NCI-H524 (cell line): ENCODE measurements at places on chromosomes 3 and 15.

- peak; percentile 48 for DNase-seq
Observed at GRCh38 chr3:141386611-141387111, 18.4 kb downstream of the ZBTB38 start.

DNA sequence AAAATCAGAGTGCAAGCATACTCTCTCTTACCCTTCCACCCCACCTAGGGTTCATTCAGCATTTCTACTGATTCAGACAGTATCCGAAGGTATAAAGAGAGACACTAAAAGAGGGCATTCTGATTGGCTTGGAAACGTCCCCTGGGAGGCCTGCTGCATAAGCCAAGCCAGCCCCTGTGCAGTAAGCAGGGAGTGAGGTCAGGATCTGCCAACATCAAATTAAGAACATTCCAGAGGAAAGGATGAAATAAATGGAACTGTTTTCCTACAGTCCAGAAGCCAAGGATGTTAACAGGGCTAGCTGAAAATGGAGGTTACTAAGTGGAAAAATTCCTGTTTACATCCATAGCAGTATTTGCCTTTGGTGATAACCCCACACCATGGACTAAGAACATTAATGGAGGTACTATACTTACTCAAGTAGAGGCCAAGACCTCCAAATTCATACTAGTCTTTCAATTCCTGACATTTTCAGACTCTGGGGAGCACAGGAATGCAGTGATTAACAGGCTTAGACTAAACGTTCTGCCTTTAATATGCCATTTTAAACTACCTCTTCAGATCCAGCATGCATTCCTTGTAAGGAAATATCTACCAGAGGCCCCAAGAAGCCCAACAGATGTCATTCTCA is 34.5 kb downstream of the NPTN start:
- no peak for DNase-seq

GRCh38 chr3:108076564-108076963 is 14.3 kb downstream of the CD47 start:
- no peak for DNase-seq

DNA sequence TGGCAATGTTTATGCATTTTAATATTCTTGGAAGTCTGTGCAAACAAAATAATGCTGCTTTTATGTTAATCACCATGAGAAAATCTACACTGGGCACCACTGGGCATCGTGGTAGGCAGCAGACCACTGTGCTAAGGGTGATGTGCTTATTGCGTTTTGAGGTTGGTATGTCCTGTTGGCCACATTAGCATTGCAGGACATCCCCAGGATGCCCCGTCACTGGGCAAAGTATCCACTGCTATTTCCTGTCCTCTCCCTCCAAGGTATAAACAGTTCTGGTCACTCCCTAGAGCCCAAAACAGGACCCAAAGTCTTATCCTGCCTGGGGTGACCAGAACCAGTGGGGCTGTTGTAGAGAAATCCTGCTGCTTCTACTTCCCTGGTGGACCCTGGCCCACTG is 284.2 kb upstream of the ROPN1 start:
- no peak for DNase-seq

GRCh38 chr3:141414800-141415462 is 46.6 kb downstream of the ZBTB38 start:
- DNase-seq: no peak

- no peak for DNase-seq
Observed at GRCh38 chr15:87578776-87579175, 677.8 kb downstream of the NTRK3 start.

- DNase-seq: no peak
Observed at GRCh38 chr15:98954411-98954810, 53.2 kb downstream of the PGPEP1L start.

GRCh38 chr3:52600258-52600657 is 63.9 kb downstream of the UQCC5 start:
- DNase-seq: no peak

GRCh38 chr3:193874997-193875593 is 260.9 kb upstream of the HES1 start:
- DNase-seq: no peak

- peak; percentile 98 for DNase-seq
Observed at GRCh38 chr3:151538456-151539393, 77.9 kb upstream of the IGSF10 start.

DNA sequence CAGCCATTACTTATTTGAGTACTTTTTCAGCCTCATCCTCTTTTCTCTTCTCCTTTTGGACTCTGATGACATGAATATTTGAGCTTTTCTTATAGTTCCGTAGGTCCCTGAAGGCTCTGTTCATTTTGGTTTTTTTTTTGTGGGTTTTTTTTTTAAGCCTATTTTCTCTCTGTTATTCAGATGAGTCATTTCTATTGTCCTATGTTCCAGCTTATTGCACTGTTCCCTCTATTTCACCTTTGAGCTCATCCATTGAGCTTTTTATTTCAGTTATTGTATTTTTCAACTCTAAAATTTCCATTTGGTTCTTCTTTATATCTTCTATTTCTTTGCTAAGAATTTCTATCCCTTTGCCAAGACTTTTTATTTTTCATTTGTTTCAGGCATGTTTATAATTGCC is 7.2 kb upstream of the MGLL start:
- no peak for DNase-seq

- DNase-seq: no peak
Observed at GRCh38 chr3:4067893-4068292, 235.3 kb upstream of the SETMAR start.

- no peak for DNase-seq
Observed at GRCh38 chr15:51348688-51349087, 7.2 kb downstream of the GLDN start.

DNA sequence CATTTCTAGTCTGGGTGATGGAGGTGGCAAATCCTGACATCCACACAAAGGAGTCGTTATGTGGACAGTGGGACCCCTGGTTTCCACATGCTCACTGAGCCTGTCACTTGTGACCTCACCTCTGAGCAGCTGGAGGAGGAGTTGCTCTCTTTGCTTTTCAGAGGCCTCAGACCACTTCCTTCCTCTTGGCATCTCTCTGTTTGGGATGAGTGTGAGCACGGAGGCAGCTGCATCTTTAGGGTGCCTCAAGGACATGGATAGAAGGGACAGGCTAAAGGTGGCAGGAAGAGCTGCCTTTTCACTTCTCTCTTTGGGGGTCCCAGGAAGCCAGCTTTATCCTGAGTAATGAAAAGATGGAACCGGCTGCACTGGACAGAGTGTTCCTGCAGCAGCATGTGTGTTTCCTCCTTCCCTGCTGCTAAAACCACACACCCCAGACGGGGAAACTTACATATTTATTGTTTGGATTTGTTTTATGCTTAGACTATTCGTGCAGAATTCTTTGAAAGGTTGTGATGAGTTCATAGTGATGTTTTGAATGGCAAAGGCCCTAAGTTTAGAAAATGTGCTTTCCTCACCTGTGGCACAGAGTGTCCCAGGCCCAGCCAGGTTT is 31.8 kb downstream of the GPR171 start:
- DNase-seq: no peak

DNA sequence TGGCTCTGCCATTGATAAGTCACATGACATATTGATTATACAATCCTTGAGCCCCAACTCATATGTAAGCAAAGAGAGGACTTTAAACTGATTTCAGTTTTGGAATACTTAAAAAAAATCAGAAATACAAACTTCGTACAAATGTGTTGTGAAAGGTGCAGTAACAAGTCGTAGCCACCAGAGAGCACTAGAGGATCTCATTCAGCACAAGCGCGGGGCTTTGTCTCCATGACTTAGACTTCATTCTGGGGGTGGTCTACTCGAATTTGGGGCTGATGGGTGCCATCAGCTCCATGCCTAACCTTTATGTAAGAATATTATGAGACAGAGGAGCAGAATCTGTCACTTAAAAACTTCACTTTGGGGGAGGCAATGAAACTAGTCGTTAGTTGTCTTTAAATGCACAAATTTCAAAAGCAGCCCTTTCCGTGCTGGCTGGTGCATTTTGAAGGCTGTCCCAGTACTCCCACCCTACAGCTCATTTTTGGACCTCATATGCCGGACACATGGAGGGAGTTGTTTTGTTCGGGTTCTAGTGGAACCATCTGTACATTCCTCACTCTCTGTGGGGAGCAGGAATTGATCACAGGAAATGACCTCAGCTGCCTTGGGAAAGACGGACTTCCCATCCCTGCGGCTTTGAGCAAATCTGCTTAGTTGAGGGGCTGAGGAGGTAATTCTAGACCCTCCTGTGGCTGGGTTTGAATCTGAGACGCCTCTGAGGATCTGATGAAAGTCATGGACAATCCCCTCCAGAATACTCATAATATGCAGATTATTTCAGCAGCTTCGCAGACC is 27.5 kb upstream of the MASP1 start:
- DNase-seq: peak; percentile 87

DNA sequence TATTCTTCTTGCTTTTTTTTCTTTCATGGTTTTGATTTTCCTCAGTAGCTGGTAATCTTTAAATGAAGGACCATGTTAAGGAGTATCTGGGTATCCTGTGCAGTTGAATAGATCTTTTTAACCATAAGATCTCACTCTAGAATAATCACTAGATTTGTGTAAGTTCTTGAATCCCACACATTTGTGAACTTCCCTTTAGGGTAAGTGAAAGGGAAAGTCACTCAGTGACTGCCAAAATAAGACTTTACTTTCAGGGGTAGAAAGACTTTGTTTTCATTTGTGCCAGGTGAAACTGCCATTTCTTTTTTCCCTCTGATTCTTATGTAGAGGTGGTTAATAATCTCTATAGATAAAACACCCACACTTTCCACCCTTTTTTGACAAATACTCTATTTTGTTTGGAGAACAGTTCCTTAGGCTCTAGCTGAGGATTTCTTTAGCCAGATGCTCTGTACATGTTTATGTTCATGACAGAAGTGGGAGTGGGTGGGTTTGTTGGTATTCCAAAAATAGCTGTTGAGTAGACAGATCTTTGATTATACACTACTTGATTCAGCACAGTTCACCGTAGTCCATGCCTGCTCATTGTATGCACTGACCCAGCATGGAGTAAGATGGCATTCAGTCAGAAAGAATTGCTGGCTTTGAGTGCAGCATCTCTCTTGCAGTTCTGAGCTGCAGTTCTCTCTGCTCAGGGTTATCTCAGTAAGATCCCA is 28.5 kb downstream of the LRRC49 start:
- DNase-seq: no peak

GRCh38 chr3:130688015-130688688 is 58.5 kb downstream of the PIK3R4 start:
- no peak for DNase-seq

DNA sequence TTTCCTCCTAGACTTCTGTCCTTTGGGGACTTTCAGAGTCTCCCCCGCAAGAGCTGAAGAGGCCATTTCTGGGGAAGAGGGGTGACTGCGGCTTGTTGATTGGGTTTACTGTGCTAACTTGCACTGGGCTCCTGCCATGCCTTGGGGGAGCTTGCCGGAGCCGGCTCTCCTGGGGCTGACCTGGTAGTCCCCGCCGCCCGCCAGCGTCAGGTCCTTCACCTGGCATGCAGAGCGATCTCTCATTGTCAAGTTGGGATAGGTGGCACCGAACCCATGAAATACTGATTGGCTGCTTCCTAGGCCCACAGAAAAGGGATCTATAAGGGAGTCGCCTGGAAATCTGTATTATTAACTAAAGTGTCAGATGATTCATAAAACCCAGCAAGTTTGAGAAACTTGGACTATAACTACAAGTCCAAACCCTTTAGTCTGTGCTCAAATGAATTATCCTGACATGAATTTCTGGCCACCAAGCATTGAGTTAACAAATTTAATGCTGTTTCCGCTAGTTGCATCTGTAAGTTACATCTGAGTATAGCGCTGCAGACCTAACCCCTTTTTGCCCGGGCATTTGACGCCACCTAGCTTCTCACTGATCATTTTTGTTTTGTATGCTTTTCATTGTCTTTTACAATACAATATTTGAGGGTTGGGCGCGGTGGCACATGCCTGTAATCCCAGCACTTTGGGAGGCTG is 607 bp upstream of the IMP3 start:
- DNase-seq: peak; percentile 77

DNA sequence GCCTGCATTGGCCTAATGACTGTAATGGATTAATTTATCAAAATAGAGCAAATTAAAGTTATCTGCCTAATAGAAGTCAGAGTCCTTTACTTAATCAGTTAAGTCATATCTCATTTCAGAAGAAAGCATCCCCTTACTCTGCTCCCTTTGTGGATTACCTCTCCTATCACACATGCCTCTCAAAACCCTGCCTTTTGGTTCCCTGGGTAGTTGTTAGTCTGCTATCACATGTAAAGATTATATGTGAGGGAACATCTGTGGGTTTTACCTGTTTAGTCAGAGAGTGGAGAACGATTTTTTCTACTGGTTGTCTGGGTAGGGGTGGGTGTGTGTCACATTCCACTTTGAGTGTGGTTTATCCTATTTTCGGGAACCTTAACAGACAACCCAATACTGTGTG is 16.4 kb downstream of the UBE2E2 start:
- DNase-seq: no peak

- DNase-seq: no peak
Observed at GRCh38 chr3:107063351-107063750, 313.9 kb upstream of the CCDC54 start.

DNA sequence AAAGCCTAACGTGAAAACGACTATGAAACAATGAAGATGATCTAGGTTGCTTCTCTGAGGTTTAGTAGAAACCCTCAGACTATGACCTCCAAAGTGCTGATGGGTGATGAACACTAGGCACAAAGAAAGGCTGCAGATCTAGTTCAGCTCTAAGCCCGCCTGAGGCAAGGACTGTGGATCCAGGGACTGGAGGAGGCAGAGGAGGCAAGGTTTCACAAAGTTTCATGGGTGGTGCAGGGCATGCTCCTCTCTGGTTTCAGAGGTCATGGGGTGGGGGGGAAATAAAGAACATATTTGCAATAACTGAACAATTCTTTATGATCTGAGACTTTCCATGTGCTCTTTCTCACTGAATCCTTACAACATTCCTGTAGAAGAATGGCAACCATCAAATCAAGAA is 679.2 kb downstream of the NTRK3 start:
- DNase-seq: no peak

DNA sequence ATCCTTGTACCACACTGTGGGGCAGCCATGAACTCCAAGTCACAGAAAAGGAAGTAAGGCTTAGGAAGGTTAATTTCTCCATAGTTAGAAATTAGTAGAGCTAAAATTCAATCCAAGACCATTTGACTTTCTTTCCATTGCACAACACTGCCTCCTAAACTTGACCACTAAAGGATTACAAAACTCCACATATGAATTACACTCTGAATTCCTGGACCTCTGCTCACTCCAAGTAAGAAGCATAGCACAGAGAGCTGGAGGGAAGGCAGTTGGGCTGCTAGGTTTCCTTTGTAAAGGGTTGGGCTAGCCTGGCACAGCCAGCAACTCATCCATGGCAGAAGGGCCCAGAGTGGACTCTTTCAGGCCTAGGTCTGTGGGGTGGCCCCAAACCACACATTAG is 134.4 kb downstream of the MYLK start:
- DNase-seq: no peak

- DNase-seq: peak; percentile 77
Observed at GRCh38 chr3:17935222-17935621, 192.8 kb upstream of the TBC1D5 start.

- DNase-seq: no peak
Observed at GRCh38 chr3:152797751-152798432, 37.0 kb upstream of the P2RY1 start.

GRCh38 chr15:58336161-58336560 is 95.6 kb upstream of the LIPC start:
- no peak for DNase-seq
